Amniotic epithelial cell (primary cell): ENCODE measurements at places on chromosomes 5 and 9.

DNA sequence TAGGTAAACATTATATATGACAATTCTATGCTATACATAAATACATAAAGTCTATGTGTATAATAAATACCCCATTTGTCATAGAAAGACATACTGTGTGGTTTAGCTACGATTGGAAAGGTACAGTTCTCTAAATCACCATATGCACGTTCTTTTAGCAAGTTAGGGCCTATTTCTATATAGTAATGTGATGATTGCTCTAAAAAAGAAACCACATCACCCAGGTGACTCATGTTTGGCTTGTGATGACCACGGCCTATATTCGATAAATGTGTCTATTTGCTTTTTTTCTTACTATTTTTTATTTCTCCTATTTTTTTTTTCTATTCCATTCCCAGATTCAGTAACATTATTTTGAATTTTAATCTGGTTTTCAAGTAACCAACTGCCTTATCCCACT lies 34.7 kb downstream of the RETREG1 start:
- DNase-seq, result no peak

- no peak for DNase-seq
Observed at GRCh38 chr5:178267245-178267644, 34.6 kb upstream of the PHYKPL start.

DNA sequence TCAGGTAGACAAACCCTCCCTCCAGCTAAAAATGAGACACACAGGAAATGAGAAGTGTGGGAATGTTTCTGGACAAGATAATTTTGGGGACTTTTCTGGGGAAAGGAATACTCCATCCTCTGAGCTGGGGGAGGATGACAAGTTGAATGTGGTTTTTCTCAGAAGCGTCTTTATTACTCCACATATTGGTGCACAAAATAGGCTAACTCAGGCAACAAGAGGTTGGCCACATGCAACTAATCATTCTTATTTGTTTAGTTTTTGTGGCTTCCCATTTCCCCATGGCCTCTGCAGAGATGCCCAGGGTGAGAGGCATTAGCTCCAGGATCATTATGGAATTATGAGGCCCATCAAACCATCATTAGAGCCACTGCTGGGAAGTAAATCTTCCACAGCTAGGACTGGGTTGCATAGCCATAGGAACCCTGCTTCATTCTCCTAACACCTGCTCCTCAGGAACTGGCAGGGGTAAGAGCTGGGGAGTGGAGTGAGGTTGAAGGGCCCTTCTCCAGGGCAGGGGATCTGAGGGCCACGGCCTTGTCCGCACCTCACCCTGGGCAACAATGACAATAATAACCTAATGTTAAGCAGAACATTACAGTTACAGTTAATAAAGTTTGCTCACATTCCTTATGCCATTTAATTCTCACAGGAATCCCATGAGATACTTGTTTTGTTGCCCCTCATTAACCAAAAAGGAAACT lies 9.3 kb upstream of the SIL1 start:
- no peak for DNase-seq

DNA sequence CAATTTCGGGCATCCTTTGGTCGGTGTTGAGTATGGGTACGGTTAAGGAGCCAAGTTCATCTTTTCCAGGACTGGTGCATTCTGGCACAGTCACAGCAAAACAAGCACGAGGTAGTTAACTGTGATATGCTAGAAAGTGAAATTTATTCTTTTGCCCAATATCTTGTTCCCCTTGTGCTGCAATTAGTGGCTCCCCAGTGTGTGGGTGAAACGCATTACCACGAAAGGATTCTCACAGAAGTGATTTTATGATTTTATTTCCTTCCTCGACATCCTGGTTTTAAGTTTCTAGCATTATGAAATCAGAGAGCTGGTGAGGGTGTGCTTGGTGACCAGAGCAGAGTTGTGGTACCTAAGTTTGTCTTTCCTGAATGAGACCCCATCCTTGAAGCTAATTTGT lies 1.5 kb downstream of the FRMPD1 start:
- no peak for DNase-seq

DNA sequence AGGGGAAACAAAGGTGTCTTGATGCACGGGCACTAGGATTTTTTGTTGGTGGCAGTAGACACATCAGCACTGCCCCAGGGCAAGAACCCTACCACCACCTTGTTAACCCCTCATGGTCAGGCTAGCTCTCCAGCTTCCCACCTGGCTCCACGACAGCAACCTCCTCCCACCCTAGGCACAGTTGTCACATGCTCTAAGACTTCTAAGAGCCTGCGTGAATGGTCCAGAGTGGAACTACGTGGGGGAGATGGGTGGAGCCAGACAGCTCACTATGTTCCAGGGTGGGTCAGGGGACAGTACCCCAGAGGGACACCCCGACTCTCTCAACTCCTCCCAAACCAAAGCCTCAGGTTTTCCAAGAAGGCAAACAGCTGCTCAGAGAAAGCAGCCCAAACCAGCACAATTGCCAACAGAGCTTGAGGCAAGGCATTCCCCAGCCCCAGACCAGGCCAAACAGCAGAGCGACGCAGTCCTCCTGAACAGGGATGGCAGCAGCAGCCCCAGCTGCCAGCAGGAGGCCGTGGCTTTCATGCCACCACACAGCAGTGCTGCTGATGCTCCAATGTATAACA lies 78.0 kb downstream of the NRG2 start:
- DNase-seq, result no peak

DNA sequence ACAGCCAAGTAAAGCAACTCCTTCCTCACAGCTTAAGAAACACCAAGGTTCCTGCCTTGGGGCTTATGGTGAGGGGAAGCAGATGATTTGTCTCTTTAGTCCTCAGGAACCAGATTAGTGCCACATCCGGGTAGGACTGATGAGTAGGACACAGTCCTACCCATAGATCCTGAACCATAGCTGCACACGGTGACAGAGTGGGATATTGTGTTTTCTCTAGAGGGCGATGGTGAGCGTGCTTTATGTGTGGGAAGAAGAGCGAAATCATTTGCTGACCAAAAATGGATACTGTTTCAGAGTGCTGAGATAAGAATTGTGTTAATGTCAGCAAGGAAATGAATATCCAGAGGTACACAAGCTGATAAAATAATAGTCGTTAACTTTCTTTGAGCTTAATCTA lies 209.0 kb upstream of the FBXL7 start:
- no peak for DNase-seq

GRCh38 chr9:116189683-116190082 lies 36.1 kb downstream of the PAPPA start:
- no peak for DNase-seq

DNA sequence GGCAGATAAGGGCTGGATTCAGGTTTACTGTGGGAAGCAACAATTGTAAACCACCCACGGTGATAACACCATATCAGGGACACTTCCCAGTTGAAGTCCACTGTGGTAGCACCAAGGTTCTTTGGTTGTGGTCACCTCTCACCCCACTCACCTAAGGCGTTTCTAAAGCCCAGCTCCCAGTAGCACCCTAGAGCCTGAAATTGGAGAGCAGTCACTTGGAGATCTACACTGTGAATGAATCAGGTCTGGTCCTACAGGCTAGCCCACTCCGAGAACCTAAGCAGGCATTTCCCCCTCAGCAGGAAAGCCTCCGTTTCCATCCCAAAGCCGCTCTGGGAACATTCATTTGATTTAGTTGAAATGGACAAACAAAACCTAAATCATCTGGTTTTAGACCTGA lies 191.3 kb downstream of the TTC39B start:
- no peak for DNase-seq

DNA sequence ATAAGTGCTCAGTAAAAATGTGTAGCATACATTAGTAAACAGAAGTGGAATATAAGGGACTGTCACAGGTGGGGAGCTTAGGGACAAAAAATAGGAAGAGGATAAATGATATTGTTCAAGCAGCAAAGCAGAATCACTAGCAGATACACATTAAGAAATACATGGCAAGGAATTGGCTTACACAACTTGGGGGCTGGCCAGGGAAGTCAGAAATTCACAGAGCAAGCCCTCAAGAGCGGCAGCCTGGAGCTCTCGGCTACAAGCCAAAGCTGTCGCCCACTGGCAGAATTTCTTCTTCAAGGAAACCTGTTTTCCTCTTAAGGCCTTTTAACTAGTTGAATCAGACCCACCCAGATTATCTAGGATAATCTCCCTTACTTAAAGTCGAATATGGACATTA lies 73.0 kb upstream of the SMIM23 start:
- no peak for DNase-seq

- DNase-seq, result no peak
Observed at GRCh38 chr9:90839183-90839728, 37.6 kb downstream of the SYK start.

DNA sequence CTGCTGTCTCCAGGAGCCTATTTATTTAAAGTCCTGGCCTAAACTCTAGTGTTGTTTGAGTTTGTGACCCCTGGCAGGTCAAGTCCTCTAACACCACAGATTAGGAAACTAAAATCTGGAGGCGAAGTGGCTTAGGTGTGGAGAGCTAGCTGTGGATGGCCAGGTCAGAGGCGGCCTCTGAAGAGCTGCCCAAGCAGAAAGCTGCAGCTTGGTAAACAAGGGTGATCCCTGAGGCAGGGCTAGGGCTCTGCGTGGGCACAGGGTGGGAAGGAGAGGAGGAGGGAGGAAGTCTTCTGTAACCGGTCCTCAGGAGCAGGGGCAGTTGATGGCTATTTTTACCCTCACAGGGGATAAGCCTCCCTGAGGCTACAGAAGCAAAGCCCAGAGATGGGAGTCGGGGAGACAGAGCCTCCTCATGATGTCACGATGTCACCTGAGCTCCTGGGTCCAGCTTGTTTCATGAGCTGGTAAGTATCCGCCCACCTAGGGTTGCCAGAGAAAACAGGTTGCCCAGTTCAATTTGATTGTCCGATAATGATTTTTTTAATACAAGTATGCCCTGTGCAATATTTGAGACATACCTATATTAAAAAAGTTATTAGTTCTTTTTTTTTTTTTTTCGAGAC lies 25.9 kb upstream of the BOD1 start:
- no peak for DNase-seq

DNA sequence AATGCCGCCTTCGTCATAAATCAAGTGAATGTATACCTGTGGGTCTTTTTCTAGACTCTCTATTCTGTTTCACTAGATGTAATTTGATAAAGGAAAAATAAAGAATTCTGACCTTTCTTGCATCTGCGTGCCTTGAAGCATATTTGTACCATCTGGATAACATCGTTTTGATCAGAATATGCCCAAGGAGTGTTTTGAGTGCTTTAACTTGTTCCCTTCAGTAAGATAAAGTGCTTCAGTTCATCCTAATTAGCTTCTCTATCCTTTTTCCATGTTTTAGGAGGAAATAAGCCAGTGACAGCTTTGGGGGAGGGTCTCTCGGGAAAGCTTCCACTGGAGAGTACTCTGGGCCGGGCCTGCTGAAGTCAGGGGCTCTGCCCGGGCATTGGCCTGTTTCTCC lies 113.5 kb upstream of the DAP start:
- no peak for DNase-seq

- peak; percentile 73 for DNase-seq
Observed at GRCh38 chr9:125493881-125494652, 212.9 kb downstream of the MAPKAP1 start.

GRCh38 chr5:56585999-56586691 lies 229.2 kb upstream of the MAP3K1 start:
- DNase-seq, result no peak

- no peak for DNase-seq
Observed at GRCh38 chr9:131347376-131348020, 46.4 kb upstream of the PRRC2B start.

GRCh38 chr5:96220610-96221390 lies 212.2 kb downstream of the PCSK1 start:
- peak; percentile 76 for DNase-seq

GRCh38 chr5:89418407-89419085 lies 535.6 kb upstream of the MEF2C start:
- DNase-seq, result no peak

- no peak for DNase-seq
Observed at GRCh38 chr5:132011622-132012343, at the start of gene ACSL6. Gene ACSL6 (minus strand): TSS chr5:132011658. CDS start chr5:132011553, 105 bp downstream.

- DNase-seq, result no peak
Observed at GRCh38 chr9:69218166-69218565, 44.1 kb downstream of the TJP2 start.

- DNase-seq, result no peak
Observed at GRCh38 chr5:109750463-109750862, 60.7 kb downstream of the MAN2A1 start.

- no peak for DNase-seq
Observed at GRCh38 chr5:175129619-175130018, 314.4 kb downstream of the DRD1 start.

DNA sequence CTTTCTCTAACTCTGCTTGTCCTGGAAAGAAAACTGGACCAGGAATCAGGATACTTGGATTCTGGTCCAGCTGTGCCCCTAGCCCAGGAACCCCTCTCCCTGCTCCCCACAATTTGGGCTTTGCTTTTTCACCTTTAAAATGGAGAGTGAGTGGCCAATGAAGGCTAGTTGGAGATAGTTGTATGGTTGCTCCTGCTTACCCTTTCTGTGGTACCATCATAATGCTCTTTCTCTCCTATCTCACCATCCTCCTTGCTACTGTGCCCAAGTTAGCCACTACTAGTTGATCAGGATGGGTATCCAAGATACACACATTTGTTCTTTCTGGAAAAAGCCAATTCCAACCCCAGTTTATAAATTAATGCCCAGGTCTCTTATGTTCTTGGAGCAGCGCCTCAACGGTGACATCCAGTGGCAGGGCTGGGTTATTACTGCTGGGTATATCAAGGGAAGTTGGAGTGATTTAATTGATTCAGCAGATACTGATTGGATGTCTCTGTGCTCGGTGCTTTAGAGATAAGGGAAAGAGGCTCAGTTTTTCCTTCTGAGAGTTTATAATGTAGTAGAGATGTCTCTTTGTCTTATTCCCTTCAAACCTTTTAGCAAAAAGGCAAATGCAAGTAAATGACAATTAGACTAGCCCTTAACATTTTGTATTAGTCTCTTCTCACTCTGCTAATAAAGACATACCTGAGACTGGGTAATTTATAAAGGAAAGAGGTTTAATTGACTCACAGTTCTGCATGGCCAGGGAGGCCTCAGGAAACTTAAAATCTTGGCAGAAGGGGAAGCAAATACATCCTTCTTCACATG lies 38.5 kb downstream of the FAXDC2 start:
- DNase-seq, result peak; percentile 59

- DNase-seq, result no peak
Observed at GRCh38 chr5:41403846-41404245, 106.6 kb downstream of the PLCXD3 start.

DNA sequence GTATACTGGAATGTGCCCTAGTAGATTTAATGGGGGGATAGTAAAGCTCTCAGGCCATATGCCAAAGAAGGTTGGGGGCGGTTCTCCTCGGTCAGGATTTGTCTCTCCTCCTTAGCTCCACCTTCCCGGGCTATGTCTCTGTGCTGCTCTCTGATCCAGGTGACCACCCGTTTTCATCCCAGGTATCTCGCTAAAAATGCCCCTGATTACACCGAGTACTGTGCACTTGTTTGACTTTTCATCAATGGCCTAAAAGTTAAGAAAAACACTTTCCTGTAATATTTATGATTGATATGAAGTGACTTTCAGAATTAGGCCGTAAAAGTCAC lies 724 bp downstream of the NDUFS6 start:
- no peak for DNase-seq

GRCh38 chr9:81653240-81653639 lies 36.1 kb downstream of the TLE1 start:
- DNase-seq, result peak; percentile 29

- peak; percentile 81 for DNase-seq
Observed at GRCh38 chr9:89941875-89942274, 337.1 kb downstream of the GADD45G start.

- peak; percentile 21 for DNase-seq
Observed at GRCh38 chr5:106882035-106882434, 788.7 kb downstream of the EFNA5 start.
